ENCODE measurements at places on chromosomes 11 and 22. TPM values are rescaled to one million over a fixed set of nuclear protein-coding genes. Genes with fewer than 3 reads are reported as not detected.

ZNF70 gene
- 3.5 TPM for total RNA-seq

ARHGAP20 gene
- 0.04 TPM for total RNA-seq

MMP12 gene
- not detected for total RNA-seq

FHIP1B gene
- total RNA-seq, result 28.5 TPM

PLAAT5 gene
- total RNA-seq, result 8.5 TPM

YAP1 gene
- 124 TPM for total RNA-seq

TMEM191B gene
- 4.7 TPM for total RNA-seq

DNA sequence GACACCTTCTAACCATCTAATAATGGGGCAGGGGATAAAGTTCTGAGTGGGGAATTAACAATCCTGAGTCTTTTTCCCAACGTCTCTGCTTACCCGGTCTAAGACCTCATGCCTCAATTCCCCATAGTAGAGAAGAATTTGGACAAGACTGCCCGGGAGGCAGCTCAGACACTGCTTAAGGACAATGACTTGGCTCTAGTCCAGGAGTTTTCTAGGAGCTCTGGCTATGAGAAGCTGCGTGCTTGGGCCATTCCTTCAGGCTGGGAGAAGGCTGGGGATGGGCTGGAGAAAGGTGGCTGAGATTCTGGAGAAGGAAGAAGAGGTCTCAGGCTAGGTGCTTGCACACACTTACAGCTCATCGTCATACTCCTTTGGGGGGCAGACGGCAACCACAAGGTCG is 19.8 kb upstream of the ABCC8 start:
- no peak overlapping the region for H3K4me3 ChIP-seq
- H3K36me3 ChIP-seq, result no peaks in the 10 kb centered on the region
- no peaks in the 10 kb centered on the region for H3K4me1 ChIP-seq
- no peaks in the 10 kb centered on the region for H3K27me3 ChIP-seq

- H3K4me3 ChIP-seq, result peak within 1 kb of the TSS; percentile 94
- DNase-seq, result peak; percentile 99
- H3K27ac ChIP-seq, result no peak within 1 kb of the TSS
- H3K36me3 ChIP-seq, result no peaks in the 10 kb centered on the region
- H3K27me3 ChIP-seq, result no peaks in the 10 kb centered on the region
Observed at GRCh38 chr22:21735200-21736083, at the start of gene YPEL1. TSS of gene YPEL1 (minus strand) at chr22:21735794. CDS start at chr22:21710744, 25,050 bp downstream.

- no peaks in the 10 kb centered on the region for H3K27me3 ChIP-seq
- H3K27ac ChIP-seq, result no peak overlapping the region
- peak; percentile 48 for DNase-seq
- no peaks in the 10 kb centered on the region for H3K36me3 ChIP-seq
- 0 out of 2 replicates have a peak, but pooled peaks cover 2% of the 10 kb centered on the region for H3K4me1 ChIP-seq
Observed at GRCh38 chr11:90228056-90228455, 5.2 kb upstream of the CHORDC1 start.

GRCh38 chr11:42827845-42828244 is 484.0 kb upstream of the API5 start:
- H3K4me1 ChIP-seq, result no peaks in the 10 kb centered on the region
- H3K27me3 ChIP-seq, result no peaks in the 10 kb centered on the region
- H3K4me3 ChIP-seq, result no peak overlapping the region
- no peaks in the 10 kb centered on the region for H3K36me3 ChIP-seq

DNA sequence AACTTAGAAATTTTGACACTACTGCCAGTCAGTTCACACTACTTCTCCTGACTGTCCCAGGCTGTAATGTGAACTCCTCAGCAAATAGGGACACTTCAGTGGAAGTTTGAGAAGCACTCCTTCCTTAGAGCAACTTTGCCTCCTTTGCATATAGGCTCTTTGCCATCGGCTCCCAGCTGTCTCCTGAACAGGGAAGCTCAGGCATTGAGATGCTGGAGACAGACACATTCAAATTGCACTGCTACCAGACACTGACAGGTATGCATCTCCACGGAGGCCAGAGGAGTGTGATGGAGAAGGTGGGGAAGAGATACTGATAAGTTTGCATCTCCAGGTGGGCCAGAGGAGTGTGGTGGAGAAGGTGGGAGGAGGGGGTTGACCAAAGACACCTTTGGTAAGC is 1.4 kb downstream of the TRAPPC4 start:
- DNase-seq, result no peak
- no peaks in the 10 kb centered on the region for H3K4me1 ChIP-seq
- H3K27me3 ChIP-seq, result no peaks in the 10 kb centered on the region
- peaks cover 77% of the 10 kb centered on the region for H3K36me3 ChIP-seq
- no peak overlapping the region for H3K27ac ChIP-seq

DNA sequence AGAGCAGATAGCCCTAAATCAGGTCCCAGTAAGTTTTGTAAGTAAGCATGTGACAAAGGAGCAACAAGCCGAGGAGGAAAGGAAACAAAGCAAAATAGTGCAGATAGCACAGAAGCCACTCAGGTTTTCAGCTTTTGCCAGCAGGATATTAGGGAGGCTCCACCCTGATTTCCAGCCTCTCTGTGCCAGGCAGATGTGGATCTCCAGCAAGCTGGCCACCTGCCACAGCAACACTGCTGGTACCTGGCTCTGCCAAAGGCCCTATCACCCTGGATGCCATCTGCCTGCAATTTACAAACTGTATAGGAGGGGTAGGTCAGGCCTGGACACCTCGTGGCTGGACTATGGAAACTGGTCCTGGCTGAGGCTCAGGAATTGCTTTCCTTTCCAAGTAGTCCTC is 12.2 kb upstream of the NNMT start:
- no peak for DNase-seq
- H3K27me3 ChIP-seq, result no peaks in the 10 kb centered on the region
- no peaks in the 10 kb centered on the region for H3K36me3 ChIP-seq
- H3K4me3 ChIP-seq, result no peak overlapping the region
- H3K4me1 ChIP-seq, result no peaks in the 10 kb centered on the region
- no peak overlapping the region for H3K27ac ChIP-seq

DNA sequence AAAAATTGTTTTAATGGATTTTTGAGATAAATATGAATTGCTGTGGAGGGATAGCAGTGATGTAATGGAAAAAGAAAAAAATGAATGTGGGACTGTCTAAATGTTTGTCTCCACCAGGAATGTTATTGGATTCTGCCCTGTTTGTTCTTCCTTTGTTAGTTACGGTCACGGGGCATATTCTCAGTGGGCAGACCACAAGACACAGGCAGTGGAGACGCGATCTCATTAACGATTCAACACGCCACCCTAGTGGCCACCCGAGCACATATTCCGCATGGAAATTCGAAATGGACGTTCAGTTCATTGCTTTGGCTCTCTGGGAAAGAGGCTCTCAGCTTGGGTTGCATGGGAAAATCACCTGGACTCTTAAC is 151.8 kb upstream of the TTC12 start:
- H3K27ac ChIP-seq, result no peak overlapping the region
- no peaks in the 10 kb centered on the region for H3K36me3 ChIP-seq
- H3K4me3 ChIP-seq, result no peak overlapping the region

GRCh38 chr11:13338019-13338426 is 60.4 kb downstream of the BMAL1 start:
- DNase-seq, result no peak
- no peak overlapping the region for H3K27ac ChIP-seq
- no peaks in the 10 kb centered on the region for H3K4me1 ChIP-seq
- no peaks in the 10 kb centered on the region for H3K36me3 ChIP-seq
- H3K27me3 ChIP-seq, result no peaks in the 10 kb centered on the region

DNA sequence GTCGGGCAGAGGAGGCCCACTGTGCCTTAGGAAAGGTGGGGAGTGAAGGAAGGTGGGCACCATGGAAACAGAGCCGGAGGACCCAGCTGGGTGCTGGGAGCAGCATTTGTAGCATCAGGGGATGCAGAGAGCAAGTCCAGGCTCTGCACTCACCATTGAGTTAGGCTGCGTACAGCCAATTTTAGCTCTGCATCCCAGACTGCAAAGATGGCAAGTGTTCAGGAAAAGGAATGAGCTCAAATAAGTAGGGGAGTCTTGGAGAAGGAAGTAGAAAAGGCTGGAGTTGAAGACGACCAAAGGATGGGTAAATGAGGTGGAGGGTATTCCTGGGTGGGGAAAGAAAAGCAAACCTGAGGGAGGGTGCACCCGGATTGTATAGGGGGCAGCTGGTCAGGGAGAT is 31.6 kb upstream of the ETS1 start:
- no peaks in the 10 kb centered on the region for H3K36me3 ChIP-seq
- H3K27ac ChIP-seq, result no peak overlapping the region
- H3K4me3 ChIP-seq, result no peak overlapping the region
- H3K4me1 ChIP-seq, result no peaks in the 10 kb centered on the region

DNA sequence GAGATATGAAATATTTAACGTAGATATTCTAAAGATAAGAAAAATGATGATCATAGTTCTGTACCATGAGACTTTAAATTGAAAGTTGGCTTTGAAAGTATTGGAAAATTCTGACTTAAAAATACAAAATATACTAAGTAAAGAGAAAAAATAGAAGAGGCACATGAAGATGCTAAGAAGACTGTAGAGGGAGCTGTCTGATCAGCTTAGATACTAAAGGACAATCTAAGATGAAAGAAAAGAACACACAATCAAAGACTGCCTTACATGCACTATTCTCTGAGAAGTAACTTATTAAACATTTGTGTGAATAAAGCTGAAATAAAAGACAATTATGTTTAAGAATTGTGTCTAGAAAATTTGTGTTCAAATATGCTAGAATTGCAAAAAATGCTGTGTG is 55.1 kb downstream of the RBMXL2 start:
- H3K27me3 ChIP-seq, result no peaks in the 10 kb centered on the region
- H3K4me1 ChIP-seq, result no peaks in the 10 kb centered on the region
- H3K27ac ChIP-seq, result no peak overlapping the region
- H3K4me3 ChIP-seq, result no peak overlapping the region
- no peak for DNase-seq

DNA sequence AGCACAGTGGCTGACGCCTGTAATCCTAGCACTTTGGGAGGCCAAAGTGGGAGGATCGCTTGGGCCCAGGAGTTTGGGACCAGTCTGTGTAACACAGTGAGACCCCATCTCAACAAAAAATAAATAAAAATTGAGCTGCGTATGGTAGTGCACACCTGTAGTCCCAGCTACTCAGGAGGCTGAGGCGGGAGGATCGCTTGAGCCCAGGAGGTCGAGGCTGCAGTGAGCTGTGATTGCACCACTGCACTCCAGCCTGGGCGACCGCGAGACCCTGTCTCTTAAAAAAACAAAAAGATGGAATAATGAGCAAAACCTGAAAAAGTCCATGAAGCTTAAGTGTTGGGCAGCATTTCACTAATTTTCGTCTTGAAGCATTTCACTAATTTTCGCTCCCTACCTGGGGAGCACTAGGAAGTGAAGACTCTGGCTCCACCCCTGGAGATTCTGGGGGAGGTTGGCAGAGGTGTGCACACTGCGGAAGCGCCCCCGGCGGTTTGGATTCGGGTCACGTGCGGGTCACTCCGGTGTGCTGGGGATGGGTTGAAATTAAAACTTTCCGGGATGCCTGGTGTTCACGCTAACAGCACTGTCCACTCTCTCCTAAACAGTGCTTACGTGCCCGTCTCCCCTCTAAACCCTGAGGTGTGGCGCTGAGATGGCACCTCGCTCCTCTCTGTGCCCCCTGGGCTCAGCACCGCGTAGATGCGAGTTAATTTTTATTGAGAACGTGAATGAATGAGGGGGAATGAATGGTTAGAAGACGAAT is 906 bp upstream of the NAA40 start:
- H3K27me3 ChIP-seq, result no peaks in the 10 kb centered on the region
- peak overlapping the region; percentile 36 for H3K27ac ChIP-seq
- H3K4me3 ChIP-seq, result peak overlapping the region; percentile 78
- H3K36me3 ChIP-seq, result no peaks in the 10 kb centered on the region
- H3K4me1 ChIP-seq, result no peaks in the 10 kb centered on the region
- peak; percentile 55 for DNase-seq

- H3K36me3 ChIP-seq, result no peaks in the 10 kb centered on the region
- no peaks in the 10 kb centered on the region for H3K27me3 ChIP-seq
- no peak overlapping the region for H3K4me3 ChIP-seq
Observed at GRCh38 chr11:105142167-105142566, 2.6 kb upstream of the CARD18 start.

GRCh38 chr22:22803285-22803853 is 84.2 kb upstream of the IGLL5 start:
- no peaks in the 10 kb centered on the region for H3K36me3 ChIP-seq
- no peaks in the 10 kb centered on the region for H3K4me1 ChIP-seq
- peaks cover 12% of the 10 kb centered on the region for H3K27me3 ChIP-seq
- no peak overlapping the region for H3K4me3 ChIP-seq
- no peak overlapping the region for H3K27ac ChIP-seq

DNA sequence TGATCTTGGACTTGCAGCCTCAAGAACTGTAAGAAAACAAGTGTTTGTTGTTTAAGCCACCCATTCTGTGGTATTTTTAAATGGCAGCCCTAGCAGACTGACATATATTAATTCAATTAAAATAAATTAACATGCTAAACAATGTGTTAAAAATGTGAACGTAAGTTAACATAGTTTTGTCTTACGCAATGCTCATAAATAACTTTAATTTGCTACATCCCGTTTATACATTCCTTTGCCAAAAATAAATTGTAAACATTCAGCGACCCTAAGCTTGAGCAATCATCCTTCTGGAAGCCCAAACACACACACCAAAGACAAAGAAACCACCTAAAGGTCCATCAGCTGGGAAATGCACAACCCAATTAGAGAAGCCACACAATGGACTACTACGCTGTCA is 70.4 kb downstream of the CELSR1 start:
- H3K36me3 ChIP-seq, result peaks cover 17% of the 10 kb centered on the region
- no peak overlapping the region for H3K4me3 ChIP-seq
- no peaks in the 10 kb centered on the region for H3K27me3 ChIP-seq
- no peak overlapping the region for H3K27ac ChIP-seq
- no peaks in the 10 kb centered on the region for H3K4me1 ChIP-seq

- peaks cover 4% of the 10 kb centered on the region for H3K36me3 ChIP-seq
- no peak overlapping the region for H3K4me3 ChIP-seq
- H3K27ac ChIP-seq, result no peak overlapping the region
- H3K4me1 ChIP-seq, result peaks cover 5% of the 10 kb centered on the region
- peak; percentile 30 for DNase-seq
Observed at GRCh38 chr22:47100646-47101200, 338.3 kb downstream of the TBC1D22A start.

DNA sequence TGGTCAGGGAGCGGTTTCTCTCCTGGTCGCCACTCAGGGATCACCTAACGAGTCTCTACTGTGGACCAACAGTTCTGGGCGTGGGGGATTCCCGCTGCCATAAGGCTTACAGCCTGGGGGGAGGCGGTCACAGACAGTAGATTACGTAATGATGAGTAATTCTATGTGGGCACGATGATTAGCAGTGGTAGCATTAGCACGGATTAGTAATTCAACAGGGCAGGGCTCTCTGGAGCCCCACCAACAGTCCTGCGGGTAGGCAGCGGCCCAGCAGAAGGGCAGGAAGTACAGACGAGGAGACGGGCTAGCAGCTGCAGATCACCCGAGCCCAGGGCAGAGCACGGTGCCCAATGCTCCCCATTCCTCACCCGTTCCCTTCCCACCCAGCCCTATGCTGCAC is 3.6 kb downstream of the SHISAL1 start:
- H3K27me3 ChIP-seq, result no peaks in the 10 kb centered on the region
- DNase-seq, result no peak
- H3K36me3 ChIP-seq, result no peaks in the 10 kb centered on the region
- no peak overlapping the region for H3K4me3 ChIP-seq

- H3K27me3 ChIP-seq, result no peaks in the 10 kb centered on the region
- no peaks in the 10 kb centered on the region for H3K4me1 ChIP-seq
- no peak for DNase-seq
- H3K27ac ChIP-seq, result no peak overlapping the region
- H3K36me3 ChIP-seq, result peaks cover 6% of the 10 kb centered on the region
- H3K4me3 ChIP-seq, result no peak overlapping the region
Observed at GRCh38 chr11:88439356-88439755, 101.8 kb upstream of the CTSC start.
